Amniotic epithelial cell (primary cell): ENCODE measurements at places on chromosomes 11 and 22.

GRCh38 chr22:38311323-38311620 lies 6.0 kb downstream of the CSNK1E start:
- no peak for DNase-seq

- DNase-seq: no peak
Measured at GRCh38 chr11:61635304-61635703, 44.9 kb upstream of the DAGLA start.

- peak; percentile 94 for DNase-seq
Measured at GRCh38 chr11:130124096-130124495, 35.5 kb upstream of the ST14 start.

- no peak for DNase-seq
Measured at GRCh38 chr11:114928260-114928870, 250.0 kb downstream of the NXPE2 start.

GRCh38 chr11:4884361-4884760 lies 2.7 kb downstream of the OR51T1 start:
- DNase-seq: no peak

- DNase-seq: no peak
Measured at GRCh38 chr11:62569611-62570010, 4.1 kb downstream of the EEF1G start.

GRCh38 chr11:122807731-122808477 lies 30.4 kb upstream of the CRTAM start:
- DNase-seq: peak; percentile 37

DNA sequence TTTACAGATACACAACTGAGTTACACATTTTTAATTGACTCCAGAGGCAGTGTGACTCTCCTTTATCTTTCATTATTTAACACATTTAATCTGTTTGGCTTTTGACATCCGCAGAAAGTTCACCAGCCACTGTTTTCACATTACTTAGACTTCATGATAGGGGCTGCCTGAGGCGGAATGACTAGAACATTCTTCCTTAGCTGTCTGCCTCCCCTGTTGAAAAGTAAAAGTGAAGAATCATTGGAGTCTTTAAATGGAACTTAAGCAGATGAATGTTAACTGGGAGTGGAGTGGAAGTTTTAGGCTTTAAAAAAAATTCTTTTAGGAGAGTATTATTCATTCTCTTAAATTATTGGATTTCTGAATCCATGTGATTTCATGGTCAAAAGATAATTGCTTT lies 229.2 kb upstream of the MTNR1B start:
- DNase-seq: no peak

- no peak for DNase-seq
Measured at GRCh38 chr11:78635814-78636506, 61.3 kb upstream of the NARS2 start.

DNA sequence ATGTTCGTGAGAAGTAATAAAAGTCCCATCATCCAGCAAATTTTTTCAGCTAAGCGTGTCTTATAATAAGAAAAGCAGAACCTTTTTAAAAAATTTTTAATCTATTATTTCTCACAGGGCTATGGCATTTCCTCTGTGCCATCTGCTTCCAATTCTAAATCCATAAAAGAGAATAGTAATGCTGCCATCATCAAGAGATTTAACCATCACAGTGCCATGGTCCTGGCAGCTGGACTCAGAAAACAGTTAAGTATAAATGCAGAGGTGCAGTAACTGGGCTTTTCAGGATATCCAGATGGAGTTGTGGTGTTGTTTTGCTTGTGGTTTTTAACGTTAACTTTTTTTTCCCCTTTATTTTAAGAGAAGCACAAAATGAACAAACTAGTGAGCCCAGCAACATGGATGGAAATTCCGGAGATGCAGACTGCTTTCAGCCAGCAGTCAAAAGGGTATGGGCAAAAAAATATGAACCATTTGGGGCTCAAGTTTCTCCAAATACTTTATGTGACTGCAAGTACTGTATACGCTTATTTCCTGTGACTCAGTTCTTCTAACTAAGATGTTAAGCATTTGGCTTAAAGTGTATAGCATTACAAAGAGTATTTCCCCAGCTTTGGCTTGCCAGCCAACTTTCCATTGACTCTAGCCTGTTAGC lies 25.2 kb downstream of the GTF2H1 start:
- DNase-seq: no peak

GRCh38 chr11:125256541-125257189 lies 92.1 kb downstream of the PKNOX2 start:
- DNase-seq: no peak

DNA sequence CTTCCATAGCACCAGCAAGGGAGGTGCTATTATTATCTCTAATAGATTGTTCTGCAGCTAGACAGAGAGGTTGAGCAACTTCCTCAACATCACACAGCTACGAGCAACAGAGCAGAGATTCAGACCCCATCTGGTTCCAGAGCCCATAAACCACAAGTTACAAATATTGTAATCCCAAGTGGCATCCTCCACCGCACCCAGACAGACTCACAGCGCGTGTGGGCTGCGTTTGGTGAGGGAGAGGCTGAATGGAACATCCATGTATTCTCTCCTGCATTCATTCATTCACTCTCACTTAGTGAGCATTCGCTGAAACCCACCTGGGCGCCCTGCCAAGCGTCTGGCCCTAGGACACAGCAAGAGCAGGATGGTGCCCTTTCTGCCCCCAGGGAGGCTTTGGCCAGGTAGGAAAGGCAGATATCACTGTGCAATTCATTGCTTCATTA lies 33.5 kb downstream of the LIF start:
- DNase-seq: peak; percentile 97

GRCh38 chr11:31870609-31871309 lies 59.6 kb upstream of the PAX6 start:
- peak; percentile 40 for DNase-seq

DNA sequence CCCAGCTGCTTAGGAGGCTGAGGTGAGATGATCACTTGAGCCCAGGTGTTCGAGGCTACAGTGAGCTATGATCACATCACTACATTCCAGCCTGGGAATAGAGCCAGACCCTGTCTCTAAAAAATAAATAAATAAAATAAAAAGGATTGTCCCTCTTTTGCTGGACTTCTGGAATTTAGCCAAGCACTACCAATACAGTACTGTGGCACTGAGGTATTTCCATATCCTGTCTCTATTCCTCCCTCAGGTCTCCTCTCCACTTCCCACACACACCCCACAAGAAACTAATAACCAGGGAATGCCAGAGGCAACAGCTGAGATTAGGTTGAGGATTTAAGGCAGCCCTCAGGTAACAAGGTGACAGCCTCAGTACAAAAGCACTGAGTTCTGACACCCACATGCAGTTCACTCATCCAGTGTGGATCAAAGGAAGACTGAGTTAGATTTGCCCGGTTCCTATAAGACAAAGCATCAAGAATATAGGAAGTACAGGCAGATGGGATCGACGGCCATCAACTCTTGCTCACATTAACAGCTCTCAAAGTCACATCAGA lies 4.5 kb upstream of the PPP2R1B start:
- DNase-seq: no peak

- peak; percentile 74 for DNase-seq
Measured at GRCh38 chr11:30107899-30108298, 91.1 kb upstream of the KCNA4 start.

DNA sequence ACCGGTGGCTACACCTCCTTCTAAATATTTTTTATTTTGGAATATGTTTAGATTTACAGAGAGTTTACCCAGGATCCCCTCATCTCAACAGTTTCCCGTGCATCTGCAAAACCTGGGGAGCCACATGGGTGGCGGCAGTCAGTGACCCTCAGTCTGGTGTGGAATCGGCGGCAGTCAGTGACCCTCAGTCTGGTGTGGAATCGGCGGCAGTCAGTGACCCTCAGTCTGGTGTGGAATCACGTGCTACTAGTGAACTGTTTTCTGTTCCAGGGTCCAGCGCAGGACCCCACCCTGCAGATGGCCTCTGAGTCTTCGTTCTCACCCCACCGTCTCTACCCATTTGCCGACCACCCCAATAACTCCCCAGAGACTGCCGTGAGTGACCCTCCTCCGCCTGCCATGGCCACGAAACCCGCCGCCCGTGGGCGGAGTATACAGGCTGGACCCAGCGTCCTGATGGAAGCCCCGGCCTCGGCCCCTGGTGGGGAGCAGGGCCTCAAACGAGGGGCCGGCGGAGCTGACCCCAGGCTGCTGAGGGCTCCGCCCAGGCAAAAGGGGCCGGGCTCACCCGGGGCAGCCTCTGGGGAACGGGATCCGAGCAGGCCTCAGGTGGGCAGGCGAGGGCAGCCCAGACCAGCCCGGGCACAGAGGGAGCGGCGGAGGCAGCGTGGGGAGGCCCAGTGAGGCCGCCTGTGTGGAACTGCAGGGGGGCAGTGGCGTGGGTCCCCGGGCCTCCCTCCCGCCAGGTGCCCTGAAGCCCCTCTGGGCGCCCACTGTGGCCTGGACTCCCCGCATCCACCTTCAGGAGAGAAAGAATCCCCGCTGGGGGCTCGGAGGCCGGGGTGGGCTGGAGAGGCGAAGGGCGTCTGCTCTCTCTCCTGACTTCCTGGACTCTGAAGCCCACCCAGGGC lies 2.5 kb downstream of the IL17REL start:
- no peak for DNase-seq

DNA sequence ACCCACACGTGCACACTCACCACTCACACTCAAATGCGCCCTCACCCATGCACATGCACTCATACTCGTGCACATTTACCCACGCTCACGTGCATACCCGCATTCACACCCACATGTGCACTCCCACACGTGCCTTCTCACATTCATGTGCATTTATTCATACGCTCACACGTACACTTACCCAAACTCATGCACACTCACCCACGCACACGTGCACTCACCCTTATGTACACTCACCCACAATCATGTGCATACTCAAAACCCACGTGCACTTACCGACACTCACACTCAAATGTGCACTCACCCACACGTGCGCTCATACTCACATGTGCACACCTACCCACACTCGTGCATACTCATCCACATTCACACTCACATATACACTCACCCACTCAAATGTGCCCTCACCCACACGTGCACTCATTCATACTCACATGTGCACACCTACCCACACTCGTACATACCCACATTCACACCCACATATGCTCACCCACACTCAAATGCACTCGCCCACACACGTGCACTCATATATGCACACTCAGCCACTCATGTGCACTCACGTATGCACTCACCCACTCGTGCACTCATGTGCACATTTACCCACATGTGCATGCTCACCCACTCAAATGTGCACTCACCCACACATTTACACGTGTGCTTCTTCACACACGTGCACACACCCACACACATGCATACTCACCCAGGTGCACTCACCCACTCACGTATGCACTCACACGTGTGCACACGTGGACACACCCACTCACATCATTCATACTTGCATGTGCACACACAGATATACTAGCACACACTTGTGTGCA lies 84.4 kb downstream of the TRMU start:
- no peak for DNase-seq

GRCh38 chr11:29801561-29801960 lies 215.3 kb downstream of the KCNA4 start:
- DNase-seq: no peak

GRCh38 chr11:134082990-134083389 lies 14.1 kb downstream of the JAM3 start:
- DNase-seq: no peak

- DNase-seq: no peak
Measured at GRCh38 chr11:133582326-133582725, 50.0 kb upstream of the OPCML start.

GRCh38 chr11:66258473-66258893 lies 10.0 kb upstream of the RAB1B start:
- no peak for DNase-seq

DNA sequence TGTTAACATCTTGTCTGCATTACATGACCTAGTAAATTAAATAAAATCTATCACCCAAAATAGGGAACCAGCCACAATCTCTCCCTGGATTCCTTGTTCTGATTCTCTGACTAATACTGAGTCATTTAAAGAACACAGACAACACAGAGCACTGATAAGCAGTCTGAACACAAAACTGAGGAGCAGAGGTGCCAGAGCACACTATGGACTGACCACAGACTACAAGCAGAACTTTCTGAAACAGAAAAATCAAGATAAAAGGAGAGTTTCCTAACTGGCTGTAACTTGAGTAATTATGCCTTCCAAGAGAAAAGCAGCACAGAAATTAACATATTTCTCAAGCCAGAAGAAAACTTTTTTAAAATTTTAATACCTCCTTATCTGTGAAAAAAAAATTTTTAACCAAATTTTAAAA lies 128.8 kb downstream of the SGSM3 start:
- DNase-seq: peak; percentile 100

- DNase-seq: peak; percentile 41
Measured at GRCh38 chr22:37643225-37643847, 3.9 kb downstream of the SH3BP1 start.

DNA sequence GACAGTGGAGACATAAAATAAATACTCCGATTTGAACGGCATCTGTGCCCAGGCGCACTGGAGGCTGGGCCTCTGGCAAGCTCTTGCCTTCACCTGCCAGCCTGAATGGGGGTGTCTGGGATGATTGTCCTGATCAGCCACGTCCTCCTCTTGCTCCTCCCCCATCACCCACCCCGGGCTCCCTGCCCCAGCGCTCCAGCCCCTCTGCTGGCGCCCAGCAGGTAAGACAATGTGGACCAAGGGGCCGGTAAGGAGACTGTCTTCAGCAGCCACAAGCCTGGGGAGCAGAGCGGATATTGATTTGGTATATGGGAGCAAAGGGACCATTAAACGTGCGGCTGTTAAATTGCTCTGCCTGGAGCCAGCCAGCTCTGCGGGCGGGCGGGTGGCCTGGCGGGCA lies 24.9 kb downstream of the WNT11 start:
- no peak for DNase-seq

GRCh38 chr11:77609234-77609633 lies 19.5 kb downstream of the AQP11 start:
- DNase-seq: no peak

DNA sequence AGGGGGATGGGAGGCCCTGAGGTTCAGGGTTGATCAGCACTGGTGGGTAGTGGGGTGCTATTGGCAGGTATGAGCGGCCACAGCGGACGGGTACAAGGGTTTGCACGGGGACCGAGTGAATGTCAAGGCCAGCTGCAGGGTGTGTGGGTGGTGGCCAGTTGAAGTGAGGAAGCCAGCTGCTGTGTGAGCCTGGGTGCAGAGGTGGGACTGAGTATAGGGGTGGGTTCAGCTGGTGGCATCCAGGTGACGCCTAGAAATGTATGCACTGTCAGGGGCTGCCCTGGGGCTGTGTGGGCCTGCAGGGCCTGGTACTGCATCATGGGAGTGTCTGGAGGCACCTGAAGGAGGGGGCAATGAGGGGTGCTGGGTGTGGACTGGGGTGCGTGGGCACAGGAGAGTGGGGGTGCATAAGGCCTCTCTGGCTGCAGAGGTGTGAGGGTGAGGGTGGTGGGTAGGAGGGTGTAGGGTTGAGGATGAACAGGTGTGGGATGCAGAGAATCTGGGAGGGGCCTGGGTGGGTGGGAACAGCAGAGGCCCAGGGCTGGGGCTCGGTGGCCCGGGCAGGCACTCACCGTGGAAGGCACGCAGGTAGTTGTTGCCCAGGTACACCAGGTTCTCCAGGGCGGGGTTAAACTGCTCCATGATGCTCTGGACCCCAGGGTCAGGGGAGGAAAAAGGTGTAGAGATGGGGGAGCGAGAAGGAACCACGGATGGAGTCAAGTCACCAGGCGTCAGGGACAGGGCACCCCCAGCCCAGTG lies 1.7 kb downstream of the BAIAP2L2 start:
- no peak for DNase-seq
